ENCODE measurements at places on chromosomes 13 and 19.

GRCh38 chr19:15104411-15104810, 2.8 kb upstream of the SYDE1 start:
- no peak for DNase-seq

- DNase-seq: no peak
These were observed 99.2 kb upstream of the KLF5 start for GRCh38 chr13:72959643-72960042.

DNA sequence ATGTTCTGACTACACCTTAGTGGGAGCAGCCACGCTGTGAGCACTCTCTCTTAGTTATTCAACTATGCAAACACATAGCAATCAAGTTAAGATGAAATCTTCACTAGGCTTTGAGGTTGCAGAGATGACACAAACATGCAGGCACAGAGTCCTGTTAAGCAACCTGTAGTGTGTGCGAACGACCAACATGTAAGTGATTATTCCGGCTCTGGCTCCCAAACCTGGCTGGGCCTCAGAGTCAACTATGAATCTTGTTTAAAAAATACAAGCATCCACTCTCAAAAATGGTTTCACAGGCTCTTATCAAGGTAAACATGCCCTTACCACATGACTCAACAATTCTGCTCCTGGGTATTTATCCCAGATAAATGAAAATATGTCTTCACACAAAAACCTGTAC, 91.4 kb downstream of the IRS2 start:
- DNase-seq: no peak

DNA sequence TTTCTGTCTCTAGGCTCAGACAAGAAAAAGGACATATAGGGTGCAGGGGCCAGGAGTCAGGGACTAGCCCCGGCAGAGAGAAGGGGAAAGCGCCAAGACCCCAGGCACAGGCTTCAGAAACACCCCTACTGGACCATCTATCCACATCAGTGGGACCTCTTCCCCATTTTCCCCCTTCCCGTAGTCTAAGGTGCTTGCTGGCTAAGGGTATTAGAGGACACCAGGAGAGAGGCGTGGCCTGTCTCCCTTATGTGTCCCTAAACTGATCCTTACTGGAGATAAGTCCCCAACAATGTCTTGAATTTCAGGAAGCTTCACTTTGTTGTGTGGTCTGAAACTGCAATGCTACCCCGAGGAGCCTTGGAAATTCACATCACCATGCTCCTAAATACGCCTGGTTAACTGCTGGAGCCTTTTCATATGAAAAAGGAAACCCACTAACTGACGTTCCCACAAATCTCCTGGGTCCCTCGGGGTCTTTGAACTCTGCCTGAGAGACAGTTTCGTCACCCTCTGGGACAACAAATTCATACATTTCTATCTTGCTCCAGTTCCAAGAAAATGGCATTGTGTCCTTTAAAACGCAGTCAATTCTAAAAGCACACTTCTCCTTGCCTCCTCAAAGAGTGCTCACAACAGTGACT, 197.7 kb downstream of the COL4A1 start:
- DNase-seq: no peak

- DNase-seq: no peak
These were observed 276.0 kb downstream of the SLC7A1 start for GRCh38 chr13:29319451-29319850.

GRCh38 chr13:114143806-114144605, 11.6 kb upstream of the RASA3 start:
- no peak for DNase-seq

DNA sequence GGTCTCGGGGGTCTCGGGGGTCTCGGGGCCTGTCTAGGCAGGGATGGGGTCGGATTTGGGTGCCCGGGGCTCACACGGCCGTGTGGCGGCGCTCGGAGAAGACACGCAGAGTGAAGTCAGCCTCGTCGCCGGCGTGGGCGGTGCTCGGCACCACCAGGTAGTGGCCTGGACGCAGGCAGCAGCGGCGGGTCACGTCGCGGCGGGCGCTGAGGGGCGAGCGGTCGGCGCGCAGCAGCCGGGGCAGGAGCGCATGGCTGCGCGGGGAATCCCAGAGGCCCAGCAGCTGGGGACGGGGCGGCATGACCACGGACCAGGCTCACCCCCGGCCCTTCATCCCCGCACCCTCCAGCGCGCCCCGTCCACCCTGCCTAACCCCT, 8.2 kb downstream of the CAPN12 start:
- DNase-seq: no peak

DNA sequence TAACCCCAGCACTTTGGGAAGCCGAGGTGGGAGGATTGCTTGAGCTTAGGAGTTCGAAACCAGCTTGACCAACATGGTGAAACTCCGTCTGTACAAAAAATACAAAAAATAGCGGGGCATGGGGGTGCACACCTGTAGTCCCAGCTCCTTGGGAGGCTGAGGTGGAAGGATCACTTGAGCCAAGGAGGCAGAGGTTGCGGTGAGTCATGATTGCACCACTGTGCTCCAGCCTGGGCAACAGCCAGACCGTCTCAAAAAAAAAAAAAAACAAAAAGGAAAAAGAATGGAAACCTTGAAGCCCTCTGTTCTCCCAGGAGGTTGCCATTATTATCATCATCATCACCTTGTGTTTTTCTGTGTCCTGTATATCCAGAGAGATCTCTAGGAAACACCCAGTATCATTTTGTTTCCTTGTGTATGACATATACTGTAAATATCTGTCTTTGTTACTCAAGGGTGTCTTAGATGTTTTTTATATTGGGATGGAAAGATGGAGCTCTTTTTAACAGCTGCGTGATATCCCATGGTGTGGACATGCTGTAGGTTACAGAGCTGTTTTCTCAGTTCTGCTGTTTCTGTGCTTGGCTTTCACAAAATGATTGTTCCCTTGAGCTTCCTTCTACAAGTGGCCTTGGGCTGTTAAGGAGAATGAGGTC, 11.8 kb downstream of the CHAF1A start:
- DNase-seq: no peak

- DNase-seq: no peak
These were observed 2.8 kb downstream of the MYADM start for GRCh38 chr19:53870485-53870844.

DNA sequence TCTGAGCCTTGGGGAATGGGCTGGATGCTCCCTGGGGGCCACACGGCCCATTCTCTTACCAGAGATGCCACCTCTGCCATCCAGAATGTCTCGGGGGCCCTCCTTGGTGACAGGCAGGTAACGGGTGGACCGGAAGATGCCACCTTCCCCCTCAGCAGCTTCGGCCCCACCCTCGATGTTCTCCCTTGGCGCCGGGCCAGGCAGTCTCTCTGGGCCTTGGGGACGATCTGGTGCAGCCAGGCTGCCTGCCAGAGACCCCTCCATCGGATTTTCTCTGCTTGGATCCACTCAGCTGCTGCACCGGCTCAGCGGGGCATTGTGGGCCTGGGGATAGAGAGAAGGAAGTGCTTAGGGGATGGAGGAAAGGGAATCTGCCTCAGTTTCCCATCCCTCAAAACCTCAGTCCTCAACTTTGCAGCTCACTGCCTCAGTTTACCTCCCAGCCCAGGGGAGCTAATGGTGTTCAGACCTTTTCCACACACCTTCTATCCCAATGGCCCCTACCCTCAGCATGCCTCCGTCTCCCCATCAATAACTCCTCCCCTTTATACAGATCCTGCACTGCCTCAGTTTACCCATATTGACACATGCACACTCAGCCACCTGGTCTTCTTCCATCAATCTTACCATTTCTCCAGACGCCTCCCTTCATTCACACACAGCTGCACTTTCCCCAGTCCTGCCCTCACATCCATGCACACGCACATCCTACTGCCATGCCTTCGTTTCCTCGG, 1.5 kb downstream of the WIZ start:
- no peak for DNase-seq

DNA sequence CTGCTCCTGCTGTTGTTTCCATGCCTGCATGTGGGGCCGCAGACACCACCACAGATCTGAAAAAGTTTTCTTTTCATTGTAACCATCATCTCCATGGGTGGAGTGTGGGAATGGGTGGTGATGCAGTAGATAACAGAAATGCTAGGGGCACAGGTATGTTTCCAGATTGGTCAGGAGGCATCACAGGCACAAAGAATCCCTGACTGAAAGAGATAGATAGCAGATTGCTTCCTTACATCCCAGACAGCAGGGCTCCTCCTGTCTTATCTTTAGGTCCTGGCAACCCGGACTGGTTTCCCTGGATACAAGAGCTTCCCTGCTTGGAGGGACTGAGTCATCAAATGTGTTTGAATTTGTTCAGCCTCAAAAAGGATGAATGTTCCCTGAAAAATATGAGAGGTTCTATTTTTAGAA, 1937.6 kb downstream of the PCDH9 start:
- DNase-seq: no peak

DNA sequence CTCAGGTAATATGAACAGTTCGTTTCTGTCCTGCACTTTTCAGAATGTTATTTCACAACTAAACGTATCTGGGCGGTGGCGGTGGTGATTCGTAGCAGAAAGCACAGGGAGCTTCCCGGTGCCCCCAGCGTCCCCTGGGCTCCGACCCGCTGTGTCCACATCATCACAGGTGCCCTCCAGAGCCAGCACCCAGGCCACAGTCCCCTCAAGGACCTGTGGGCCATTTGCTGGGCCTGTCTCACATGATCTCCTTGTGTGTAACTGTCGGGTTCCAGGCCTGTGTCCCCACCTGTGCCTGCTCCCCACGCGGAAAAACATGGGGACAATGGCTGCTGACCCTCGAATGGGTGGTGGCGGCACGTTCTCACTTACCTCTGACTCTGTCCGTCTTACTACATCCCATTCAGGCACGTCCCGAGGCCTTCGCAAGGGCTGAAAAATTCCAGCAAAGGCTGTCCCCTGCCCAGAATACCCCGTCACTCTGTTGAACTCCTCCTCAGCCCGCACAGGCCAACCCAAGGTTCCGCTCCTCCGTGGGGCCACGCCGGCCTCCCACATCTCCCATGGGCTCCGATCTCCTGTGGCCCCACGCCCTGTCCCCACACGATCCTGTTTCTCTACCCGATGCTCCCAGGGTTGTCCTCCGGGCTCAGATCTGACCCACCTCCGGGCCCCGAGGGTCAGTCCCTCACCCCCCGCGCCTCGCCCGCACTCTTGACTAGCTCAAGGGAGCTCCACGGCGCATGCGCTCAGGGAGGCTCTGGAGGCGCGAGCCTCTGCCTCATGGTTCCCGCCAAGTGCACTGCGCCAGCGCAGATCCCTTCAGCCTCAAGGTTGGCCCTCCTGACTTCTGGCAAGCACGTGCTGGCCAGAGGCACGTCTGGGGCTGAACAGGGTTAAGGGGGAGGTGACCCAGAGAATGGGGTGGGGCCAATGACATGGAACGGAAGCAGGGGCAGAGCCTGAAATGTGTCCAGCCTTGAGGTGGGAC, 21.2 kb downstream of the DEDD2 start:
- DNase-seq: no peak

DNA sequence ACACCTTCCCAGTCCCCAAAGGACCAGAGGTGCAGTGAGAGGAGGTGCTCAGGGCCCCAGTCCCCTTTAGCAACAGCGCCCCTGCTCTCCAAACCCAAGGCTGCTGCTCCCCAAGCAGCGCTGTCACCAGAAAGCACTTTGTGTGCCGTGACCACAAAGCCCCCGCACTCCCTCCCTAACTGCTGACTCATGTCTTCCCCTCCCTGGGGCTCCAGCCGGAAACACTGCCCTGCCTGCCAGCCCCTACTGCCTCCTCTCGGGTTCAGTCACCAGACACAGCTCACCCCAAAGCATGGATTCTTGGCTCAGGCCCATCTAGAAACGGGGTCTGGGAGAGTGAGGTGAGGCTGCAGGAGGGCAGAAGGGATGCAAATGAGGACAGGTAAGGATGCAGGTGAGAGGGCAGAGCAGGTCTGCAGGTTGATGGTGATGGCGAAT, 4.9 kb upstream of the TNFSF14 start:
- DNase-seq: peak; percentile 81

- no peak for DNase-seq
These were observed 8.3 kb downstream of the PODNL1 start for GRCh38 chr19:13929956-13930355.

GRCh38 chr19:13537454-13537853, 31.2 kb upstream of the CACNA1A start:
- no peak for DNase-seq

GRCh38 chr13:94414708-94415107, 64.8 kb downstream of the DCT start:
- DNase-seq: no peak

DNA sequence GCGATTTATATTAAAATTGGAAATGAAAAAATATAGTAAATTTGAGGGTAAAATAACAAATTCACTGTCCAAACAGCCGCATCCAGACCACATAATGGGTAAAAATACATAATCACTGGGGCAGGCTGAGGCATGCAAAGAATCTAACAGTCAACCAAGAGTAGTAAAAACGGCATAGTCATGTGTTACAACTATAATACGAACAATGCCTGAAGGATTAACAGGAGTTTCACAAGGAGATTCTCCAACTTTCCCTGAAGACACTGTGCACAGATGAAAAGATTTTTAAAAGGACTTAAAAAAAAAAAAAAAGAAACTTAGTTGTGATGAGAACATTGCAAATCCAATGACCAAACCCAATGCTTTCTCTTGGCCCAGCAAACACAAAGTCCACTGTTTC, 20.4 kb upstream of the ATXN8OS start:
- DNase-seq: no peak

GRCh38 chr19:14440049-14440448, 6.9 kb downstream of the PKN1 start:
- DNase-seq: peak; percentile 75

DNA sequence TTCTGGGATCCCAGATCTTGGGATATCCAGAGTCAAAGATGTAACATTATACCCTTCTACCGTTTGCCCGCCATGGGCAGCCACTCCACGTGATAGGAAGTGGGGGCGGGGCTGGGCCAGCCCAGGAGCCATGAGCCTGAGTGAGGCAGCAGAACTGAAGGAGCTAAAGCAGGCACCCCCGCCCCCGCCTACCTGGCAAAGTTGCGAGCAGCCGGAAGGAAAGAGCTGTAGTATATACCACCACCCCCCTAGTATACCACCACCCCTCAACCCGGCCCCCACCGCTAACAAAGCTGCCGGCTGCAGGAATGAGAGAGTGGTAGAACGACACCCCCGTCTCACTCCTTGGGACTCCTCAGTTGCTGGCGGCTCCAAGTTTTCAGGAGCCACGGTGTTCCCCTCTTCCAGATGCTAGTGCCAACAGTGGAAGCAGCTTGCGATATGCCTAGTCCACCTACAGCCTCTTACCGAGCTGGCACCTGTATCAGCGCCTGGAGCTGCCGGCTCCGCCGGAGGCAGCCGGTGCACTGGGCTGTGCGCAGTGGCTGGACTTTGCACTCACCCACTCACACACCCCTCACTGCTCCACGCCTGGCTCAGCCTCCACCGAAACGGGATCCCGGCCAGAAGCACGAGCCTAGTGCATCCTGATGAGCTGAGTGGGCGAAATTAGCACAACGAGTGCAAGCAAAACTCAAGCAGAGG, 230.7 kb upstream of the PRR20A start:
- no peak for DNase-seq
